Large intestine (tissue), 12 donors: ENCODE measurements at places on chromosomes 11 and 22.
A peak's percentile ranks its signal among the peaks of the same experiment; 100 is the strongest.

GRCh38 chr11:71298761-71299181 is 46.4 kb upstream of the SHANK2 start:
- H3K4me1 ChIP-seq: no peaks in the 10 kb centered on the region
- no peak overlapping the region for H3K27ac ChIP-seq
- H3K27me3 ChIP-seq: no peaks in the 10 kb centered on the region

DNA sequence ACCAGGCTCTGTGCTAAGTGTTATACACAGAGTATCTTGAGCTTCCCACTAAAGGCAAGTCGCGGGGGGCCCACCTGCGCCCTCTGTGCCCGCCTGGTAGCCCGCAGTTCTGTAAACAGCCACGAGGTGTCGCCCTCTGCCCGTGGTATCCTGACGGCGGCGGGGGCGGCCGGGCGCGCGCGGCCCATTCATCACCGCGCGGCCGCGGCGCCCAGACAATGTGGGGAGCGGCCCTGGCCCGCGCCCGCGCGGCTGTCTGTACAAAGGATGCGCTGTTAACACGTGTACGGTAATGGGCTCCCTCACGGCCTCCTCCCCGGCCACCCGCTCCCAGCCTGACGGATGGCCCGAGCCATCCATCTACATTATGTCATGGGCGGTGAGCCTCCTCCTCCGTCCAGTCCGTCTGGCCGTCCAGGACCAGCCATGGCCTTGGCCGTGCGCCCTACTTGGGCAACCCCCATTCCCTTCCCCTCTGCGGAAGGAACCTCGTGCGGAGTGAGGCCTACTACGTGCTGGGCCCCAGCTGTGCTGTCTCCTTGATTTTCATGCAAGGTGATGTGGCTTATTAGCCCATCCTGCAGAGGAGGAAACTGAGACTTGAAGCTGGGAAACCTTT is 99.4 kb downstream of the MIAT start:
- H3K27ac ChIP-seq: no peak overlapping the region
- peak; percentile 40 for DNase-seq

DNA sequence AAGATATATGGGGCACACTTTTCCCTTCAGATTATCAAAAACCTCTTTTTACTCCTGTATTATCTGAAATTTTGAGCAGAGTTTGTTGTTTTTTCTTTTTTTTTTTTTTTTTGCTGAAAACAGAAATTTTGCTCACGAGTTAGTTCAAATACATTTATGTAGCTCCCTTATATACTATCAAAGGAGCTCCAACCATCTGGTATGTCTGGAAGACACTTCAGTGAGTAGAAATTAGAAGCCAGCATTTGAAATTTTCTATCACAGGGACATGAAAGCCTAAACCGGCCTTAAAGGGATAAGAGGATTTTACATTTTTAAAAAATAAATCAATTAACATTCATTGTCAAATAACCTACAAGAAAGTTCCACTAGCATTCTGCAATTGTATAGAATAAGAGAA is 73.3 kb downstream of the DDIAS start:
- no peak for DNase-seq
- no peaks in the 10 kb centered on the region for H3K4me1 ChIP-seq
- no peak overlapping the region for H3K27ac ChIP-seq

- H3K36me3 ChIP-seq: no peaks in the 10 kb centered on the region
- no peaks in the 10 kb centered on the region for H3K27me3 ChIP-seq
- H3K27ac ChIP-seq: no peak overlapping the region
- no peak overlapping the region for H3K4me3 ChIP-seq
- H3K4me1 ChIP-seq: no peaks in the 10 kb centered on the region
Observed at GRCh38 chr22:39739338-39740027, 154.1 kb downstream of the ENTHD1 start.

DNA sequence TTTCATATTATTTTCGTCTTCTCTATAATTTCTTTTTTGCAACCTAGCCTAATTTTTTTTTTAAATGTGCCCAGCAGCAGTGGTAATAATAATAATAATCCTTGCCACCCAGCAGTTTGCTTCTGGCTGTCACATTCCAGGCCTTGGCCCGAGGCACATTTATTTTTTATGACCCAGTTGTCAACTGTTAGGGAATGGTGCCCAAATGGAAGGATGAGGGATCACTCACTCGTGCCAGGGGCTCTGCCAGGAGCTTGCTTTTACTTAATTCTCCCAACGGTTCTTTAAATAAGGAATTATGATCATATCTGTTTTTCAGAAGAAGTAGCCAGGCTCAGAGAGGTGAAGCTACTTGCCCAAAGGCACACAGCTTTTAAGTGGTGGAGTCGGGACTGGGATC is 49.6 kb downstream of the MYO18B start:
- no peak overlapping the region for H3K27ac ChIP-seq
- H3K36me3 ChIP-seq: no peaks in the 10 kb centered on the region
- DNase-seq: no peak
- H3K27me3 ChIP-seq: no peaks in the 10 kb centered on the region
- no peaks in the 10 kb centered on the region for H3K4me1 ChIP-seq
